ENCODE measurements at places on chromosomes 3 and 15.

GRCh38 chr3:186257866-186258265, 104.2 kb downstream of the DGKG start:
- DNase-seq, result no peak

GRCh38 chr3:111669926-111670630, 74.9 kb upstream of the ZBED2 start:
- DNase-seq, result no peak

DNA sequence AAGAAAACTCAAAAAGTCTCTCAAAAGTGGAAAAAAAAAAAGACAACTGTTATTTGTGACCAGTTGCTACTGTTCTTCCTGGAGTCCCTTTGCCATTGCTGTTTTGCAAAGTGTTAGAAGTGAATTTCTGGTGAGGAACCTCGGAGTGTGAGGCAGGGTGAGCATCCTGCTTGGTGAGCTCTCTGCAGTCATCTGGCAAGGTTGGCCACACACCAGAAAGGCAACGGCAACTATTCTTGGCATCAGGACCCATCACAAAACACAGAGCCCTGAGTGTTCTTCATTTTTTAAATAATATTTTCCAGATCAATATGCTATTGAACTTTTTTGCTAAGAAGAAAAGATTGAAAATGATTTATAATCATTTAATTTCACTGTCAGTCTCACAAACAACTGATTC, 60.7 kb downstream of the CGNL1 start:
- DNase-seq, result no peak

GRCh38 chr15:70438776-70439175, 324.6 kb downstream of the UACA start:
- no peak for DNase-seq

Measured in activated T-cell treated with anti-CD3 and anti-CD28 coated beads, Interleukin-2, amount 50 U/mL, for 72 hours (primary cell).